ENCODE measurements at places on chromosomes 16 and 17.
A peak's percentile ranks its signal among the peaks of the same experiment; 100 is the strongest.

- DNase-seq, result peak; percentile 21
These were observed 40.8 kb upstream of the BHLHA9 start for GRCh38 chr17:1229349-1229899.

GRCh38 chr17:73956169-73956568 lies 247.3 kb upstream of the RPL38 start:
- DNase-seq, result no peak

DNA sequence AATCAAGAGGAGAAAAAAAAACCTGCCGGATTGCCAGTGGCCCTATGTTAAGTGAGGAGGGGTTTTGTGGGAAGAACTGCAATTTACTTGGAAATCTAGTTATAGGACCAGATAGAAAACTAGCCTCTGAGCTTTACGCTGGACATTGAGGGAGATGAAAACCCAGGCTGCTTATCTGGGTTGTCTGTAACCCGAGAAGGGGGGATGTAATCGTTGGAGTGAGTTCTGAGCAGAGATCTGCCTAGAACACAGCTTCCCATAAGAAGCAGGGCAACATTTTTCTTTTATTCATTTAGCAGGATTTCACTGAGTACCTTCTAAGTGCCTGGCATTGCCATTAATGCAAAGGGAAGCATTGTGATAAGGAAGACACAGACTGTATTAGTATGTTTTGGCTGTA lies 70.6 kb downstream of the KATNIP start:
- DNase-seq, result peak; percentile 59

DNA sequence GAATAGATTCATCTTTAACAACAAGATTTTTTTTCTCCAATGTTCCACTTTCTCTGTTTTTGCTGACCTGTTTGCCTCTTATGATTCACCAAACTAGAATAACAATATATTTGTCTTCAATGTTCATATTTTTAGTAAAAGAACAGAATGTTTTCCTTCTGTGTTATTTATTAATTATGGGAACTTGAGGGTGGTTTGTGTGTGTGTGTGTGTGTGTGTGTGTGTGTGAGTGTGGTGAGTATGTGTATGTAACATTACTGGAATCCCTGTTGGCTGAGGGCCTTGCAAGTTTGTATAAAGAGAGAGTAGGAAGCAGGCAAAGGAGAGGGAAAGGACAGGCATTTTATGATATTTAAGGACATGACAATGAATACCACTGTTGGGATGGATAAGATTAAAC lies 13.8 kb downstream of the STXBP4 start:
- peak; percentile 27 for DNase-seq

GRCh38 chr17:31093866-31094599 lies 744 bp upstream of the NF1 start:
- DNase-seq, result no peak

- DNase-seq, result no peak
These were observed 4.9 kb downstream of the JPH3 start for GRCh38 chr16:87607223-87607622.

DNA sequence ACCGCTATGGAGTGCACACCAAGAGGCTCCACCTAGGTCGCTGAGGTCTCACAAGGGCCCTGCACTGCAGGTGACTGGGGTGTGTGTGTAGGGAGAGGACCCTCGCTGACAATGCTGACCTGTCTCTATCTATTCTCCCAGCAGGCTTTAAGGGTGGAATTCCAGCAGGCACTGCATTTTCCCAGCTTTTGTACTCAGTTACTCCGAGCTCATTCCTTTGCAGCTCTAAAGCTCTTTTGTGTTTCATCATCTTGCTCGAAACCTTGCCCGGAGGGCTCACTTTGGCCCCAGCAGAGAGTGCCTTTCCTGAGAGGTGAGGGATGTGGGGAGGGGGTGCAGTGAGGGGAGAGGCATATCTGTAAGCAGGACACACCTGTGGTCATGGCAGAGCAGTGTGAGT lies 39.3 kb downstream of the SMPD3 start:
- no peak for DNase-seq

- DNase-seq, result no peak
These were observed 7.3 kb downstream of the KIF18B start for GRCh38 chr17:44940317-44940716.

DNA sequence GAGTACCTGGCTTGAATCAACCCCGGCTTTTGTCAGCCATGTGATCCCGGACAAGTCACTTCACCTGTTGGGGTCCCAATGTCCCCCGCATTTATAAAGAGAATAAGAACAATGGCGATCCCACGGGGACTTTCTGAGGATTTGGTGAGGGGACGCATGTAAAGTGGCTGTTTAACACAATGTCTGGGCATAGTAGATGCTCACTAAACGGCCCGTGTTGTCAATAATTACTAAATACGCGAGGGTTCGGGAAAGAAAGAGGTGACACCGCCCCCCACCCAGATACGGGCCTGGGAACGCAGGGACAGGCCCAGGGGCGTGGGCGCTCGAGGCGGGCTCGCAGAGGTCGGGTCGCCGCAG lies 1.8 kb downstream of the SYNGR3 start:
- DNase-seq, result no peak

GRCh38 chr16:88460496-88461330 lies 7.6 kb downstream of the ZFPM1 start:
- no peak for DNase-seq
